Activated T-cell treated with anti-CD3 and anti-CD28 coated beads, Interleukin-2, amount 50 U/mL, for 48 hours (primary cell): ENCODE measurements at places on chromosomes 3 and 15.

DNA sequence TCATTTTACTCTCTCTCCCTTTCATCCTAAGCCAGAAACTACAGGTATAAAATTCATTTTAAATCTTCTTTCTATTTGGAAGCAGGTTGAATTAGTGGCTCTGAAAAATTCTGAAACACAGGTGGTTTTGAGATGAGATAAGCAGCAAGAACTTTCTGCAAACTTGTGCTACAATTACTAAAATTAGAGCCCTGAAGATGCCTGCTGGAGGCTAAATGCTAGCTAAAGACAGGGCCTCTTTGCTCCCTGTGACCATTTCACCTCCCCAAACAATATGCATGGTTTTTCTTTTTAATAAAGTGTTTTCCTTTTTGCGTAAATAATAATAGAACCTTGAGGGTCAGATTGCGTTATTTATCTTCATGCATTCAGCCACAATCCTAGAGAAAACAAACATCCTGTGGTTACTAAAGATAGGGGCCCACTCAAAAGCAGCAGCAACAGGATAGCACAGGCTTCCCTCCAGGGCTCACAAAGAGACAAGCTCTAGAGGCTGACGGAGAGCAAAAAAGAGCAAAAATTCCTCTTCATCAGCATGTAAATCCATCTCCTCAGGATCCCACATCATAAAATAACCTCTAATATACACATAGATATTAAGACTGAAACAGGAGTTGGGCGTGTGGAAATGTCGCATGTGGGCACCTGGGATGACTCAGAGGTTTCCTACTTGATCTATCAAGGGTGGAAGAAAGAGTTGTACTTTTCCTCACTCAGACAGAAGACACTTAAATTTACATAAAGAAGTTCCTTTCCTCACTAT, 26.5 kb upstream of the CP start:
- DNase-seq, result peak; percentile 58

DNA sequence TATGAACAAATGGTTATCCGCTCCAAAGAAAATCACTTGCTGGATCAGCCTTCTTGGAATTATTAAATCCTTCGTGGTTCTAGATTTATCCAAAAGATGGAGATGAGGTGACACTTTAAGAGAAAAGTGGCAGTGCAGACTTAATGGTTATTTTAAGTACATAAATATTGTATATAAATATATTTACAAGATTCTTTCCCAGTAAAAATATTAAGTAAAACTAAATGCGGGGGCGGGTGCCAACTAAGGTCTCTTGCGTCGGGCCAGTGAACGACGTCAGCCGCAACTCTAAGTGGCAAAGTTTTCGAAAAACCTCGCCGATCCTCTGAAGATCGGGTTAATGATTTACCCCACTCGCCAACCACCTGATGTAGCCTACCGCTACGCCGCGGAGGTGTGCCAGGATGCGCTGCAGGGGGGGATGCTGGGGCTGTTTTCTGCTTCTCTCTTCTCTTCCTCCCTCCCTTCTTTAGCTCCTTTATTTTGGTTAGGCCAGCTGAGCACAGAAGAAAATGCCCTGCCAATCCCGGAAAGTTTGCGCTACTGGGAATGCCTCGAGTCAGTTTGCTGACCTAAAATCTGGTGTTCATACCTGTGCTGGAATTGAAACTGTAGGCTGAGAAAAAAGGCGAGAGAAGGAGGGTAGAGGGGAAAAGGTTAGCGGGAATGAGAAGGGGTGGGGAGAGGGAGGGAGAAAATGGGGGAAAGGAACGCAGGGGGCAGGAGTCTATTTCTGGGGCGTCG, 7.6 kb upstream of the FOXB1 start:
- peak; percentile 34 for DNase-seq

- DNase-seq, result no peak
These were observed 154.5 kb upstream of the STT3B start for GRCh38 chr3:31378231-31378630.

DNA sequence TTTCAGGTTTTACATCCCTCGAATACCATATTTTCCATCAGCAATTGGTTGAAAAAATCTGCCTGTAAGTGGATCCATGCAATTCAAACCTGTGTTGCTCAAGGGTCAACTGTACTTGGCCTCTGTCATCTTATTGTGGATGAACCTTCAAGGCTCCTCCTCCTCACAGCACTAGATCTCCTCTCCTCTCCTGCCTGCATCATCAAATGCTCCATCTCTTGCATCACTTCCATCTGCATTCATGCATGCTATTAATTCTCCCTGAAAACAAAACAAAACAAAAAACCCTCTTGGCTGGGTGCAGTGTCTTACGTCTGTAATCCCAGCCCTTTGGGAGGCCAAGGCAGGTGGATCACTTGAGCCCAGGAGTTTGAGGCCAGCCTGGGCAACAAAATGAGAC, 10.1 kb downstream of the BCL2L10 start:
- DNase-seq, result no peak

DNA sequence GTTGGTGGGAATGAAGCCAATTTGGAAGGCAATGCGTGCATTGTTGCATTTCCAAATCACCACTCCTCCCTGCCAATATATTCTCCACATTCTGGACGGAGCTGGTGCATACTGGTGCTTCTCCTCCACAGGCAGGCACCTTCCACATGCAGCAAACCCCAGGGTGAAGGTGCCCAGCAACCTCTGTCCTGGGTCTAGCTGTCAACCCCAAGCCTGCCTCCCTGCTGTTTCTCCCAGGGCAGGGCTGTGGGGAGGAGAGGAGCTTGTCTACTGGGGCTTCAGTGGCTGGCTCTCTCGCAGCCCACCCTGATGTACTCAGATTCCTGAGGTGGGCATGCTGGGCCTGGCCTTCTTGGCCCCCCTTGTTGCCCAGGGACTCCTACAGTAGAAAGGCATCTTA, 20.1 kb downstream of the GASK1A start:
- no peak for DNase-seq
